ENCODE measurements at places on chromosomes 5 and 9.

DNA sequence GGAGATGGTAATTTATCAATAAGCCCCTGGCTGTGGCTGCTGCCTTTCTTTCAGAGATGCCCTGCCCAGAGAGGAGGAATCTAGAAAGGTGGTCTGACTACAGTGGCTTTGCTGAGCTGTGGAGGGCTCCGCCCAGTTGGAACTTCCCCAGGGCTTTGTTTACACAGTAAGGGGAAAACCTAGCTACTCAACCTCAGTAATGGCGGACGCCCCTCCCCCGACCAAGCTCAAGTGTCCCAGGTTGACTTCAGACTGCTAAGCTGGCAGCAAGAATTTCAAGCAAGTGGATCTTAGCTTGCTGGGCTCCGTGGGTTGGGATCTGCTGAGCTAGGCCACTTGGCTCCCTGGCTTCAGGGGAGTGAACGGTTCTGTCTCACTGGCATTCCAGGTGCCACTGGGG, 865.4 kb upstream of the ACO1 start:
- no peak for DNase-seq

GRCh38 chr5:128228521-128228920, 145.0 kb downstream of the SLC12A2 start:
- no peak for DNase-seq

DNA sequence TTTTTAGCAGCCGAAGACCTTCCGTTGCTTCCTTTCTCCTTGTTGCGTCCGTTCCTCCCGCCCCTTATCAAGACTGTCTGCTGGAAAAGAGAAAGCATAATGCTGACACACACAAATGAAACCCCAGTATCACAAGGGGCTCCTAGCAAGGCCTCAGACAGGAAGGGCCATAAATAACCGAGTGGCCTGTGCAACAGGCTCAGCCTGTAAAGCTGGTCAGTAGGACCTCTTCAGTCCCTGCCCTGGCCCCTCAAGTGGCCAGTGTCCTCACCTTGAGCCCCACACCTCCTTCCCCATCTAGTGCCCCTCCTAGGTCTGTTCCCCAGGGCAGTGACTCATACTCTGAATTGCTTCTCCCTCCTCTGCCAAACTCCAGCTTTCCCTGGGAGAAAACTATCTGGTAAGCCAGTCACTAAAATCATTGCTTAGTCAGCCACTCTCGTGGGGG, 174.6 kb upstream of the IL12B start:
- no peak for DNase-seq

GRCh38 chr5:123450114-123450513, 26.9 kb upstream of the CEP120 start:
- no peak for DNase-seq

GRCh38 chr5:95876782-95877181, 54.3 kb upstream of the GLRX start:
- no peak for DNase-seq

All from esophagus squamous epithelium (tissue), 5 donors.